ENCODE measurements at places on chromosomes 2 and 18. TPM values are rescaled to one million over a fixed set of nuclear protein-coding genes. Genes with fewer than 3 reads are reported as not detected.

The SCN2A gene
- 0.05 TPM for total RNA-seq

The CDK5R2 gene
- total RNA-seq = not detected

The ACVR1C gene
- 0.19 TPM for total RNA-seq

The TMEM178A gene
- 0.56 TPM for total RNA-seq

The HOXD12 gene
- total RNA-seq = not detected

The CAPN14 gene
- 0.08 TPM for total RNA-seq

- no peak for DNase-seq
These were observed 726.4 kb upstream of the CDH2 start for GRCh38 chr18:28903306-28903705.

DNA sequence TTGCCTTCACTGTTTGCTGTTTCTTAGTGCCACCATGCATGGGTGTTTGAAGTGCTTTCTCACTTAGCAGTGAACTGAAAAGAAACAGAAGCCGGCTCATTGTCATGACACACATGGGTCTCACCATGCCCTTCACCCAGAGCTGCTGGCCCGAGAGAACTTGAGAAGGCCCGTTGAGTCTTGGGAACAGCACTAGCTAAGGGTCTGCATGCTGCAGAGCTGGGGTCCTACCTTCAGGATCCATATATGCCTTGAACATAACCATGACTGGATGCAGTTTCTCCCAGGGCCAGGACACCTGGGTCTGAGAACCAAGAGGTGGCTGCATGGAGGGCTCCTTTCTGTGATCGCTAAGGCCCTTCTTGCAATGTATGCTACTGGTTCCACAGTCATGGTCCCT is 245.5 kb upstream of the HS6ST1 start:
- DNase-seq = no peak

DNA sequence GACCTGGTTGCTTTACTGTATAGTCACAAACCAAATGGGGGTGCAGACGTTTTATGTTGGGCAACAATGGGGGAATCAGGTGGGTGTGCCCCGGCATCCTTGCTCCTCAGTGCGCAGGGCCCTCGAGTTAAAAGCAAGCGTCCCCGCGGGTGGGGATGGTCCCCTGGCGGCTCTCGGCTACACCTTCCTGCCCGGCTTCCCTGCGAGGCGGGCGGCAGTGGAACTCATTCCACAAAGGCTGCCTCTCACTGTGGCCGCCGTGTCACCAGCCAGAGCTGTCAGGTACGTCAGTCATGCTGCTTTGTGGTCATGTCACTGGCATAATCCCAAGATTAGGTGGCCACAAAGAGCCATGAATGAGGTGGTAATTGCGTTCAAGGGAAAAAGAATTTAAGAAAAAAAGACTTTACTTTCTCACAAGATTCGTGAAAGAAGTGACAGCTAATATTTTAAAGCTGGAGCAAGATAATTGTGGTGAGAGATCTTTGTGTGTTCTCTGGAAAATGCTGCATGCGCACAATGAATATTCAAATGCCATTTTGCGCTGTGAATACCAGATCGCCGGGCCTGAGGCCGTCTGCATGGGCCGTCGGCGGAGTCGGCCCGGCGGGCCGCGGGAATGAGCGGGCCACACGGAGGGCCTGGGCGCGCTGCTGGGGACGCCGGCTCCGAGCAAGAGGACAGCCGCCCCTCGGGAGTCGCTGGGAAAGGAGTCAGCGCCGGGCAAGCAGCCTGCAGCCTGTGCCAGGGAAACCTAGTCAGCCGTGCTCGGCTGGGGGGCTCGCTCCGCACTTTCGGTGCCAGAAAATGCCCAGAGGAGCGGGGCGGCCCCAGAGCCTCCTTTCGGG is 82.3 kb upstream of the LDLRAD4 start:
- DNase-seq = no peak

DNA sequence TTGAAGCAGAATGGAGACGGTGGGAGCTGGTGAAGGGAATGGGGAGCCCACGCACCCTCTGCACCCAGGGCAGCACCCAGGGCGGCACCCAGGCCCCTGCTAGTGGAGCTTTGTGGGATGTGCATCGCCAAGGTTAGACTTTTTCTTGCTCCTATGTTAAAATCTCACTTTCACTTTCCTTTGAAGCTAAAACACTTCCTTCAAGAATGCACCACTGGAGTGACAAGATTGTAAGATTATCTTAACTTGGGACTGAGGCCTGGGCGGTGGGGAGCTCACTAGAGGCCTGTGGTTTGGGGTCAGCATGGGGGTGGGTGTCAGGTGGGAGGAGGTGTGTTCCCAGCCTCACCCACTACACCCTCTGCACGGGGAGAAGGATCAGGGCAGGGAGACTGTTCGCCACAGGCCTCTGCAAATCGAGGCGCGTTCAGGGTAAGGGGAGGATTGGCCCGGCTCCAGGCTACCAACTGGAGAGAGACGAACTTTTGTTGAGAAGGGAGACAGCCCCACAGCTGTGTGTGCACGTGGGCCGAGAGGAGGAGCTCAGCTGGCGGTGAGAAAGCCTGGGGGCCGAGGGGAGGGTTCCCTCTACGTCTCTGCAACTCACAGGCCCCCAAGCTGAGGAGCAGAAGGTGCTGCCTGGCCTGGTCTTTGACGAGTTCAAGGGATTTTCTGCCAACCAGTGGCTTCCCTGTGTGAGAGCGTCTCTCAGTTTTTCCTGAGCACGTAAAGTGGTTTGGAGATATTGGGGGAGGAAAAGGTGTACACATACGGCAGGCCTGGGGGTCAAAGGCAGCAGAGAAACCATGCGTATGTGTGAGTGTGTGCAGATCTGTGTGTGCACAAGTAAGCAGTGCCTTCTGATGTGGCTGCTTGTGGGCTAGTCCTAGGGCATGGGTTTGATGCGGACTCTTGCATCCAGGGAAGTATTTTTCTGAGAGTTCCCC is 147.7 kb downstream of the KLHL29 start:
- DNase-seq = no peak

GRCh38 chr2:16000642-16001041 is 60.3 kb downstream of the MYCN start:
- DNase-seq = no peak

- no peak for DNase-seq
These were observed 508.9 kb upstream of the MYT1L start for GRCh38 chr2:2839782-2840531.

GRCh38 chr2:171512014-171512413 is 10.3 kb upstream of the CYBRD1 start:
- DNase-seq = no peak

DNA sequence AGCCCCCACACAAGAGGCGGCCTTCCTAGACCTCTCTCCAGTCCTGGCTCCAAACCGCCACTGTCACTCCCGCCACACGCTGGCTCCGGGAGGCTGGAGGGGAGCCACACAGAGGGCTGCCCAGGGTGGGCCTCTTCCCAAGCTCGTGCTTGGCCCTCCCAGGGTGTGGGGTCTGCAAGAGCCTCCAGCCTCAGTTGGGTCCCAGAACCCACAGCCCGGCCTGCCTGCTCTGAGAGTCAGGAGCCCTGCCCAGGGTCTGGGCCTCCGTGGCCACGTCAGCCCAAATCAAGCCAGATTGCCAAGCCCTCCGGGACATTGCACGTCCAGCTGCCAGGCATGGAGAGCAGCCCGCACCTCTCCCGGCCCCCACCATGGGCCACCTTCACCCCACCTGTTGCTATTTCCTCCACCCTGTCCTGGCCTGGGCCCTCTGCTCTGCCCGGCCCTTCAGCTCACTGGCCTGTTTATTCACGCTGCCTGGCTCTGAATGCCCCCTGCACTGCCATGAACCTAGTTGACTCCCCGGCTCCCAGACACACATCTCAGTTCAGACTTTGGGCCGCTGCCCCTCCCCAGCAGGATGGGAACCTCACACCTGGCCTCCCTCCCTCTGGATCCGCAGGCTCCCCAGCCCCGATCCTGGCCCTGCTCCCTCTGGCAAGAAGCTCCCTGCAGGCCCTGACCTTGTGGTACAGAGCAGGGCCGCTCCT is 61.0 kb downstream of the BIN1 start:
- DNase-seq = no peak

DNA sequence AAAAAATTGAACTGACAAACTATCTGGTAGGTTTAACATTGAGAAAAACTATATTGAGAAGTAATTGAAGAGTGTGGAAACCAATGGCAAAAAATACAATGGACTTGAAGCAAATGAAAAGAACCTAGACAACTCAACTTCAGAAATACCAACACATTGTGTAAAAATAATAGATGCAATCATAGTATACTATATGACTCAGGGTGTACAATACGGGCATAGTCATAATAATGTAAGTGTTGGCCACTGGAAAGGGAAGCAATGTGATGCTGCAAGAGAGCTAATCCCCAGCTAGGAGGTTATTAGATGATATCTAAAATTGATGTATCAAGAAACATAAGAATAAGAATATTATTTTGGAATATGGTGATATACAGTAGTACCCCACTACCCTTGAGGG is 45.3 kb downstream of the SMAD7 start:
- no peak for DNase-seq

DNA sequence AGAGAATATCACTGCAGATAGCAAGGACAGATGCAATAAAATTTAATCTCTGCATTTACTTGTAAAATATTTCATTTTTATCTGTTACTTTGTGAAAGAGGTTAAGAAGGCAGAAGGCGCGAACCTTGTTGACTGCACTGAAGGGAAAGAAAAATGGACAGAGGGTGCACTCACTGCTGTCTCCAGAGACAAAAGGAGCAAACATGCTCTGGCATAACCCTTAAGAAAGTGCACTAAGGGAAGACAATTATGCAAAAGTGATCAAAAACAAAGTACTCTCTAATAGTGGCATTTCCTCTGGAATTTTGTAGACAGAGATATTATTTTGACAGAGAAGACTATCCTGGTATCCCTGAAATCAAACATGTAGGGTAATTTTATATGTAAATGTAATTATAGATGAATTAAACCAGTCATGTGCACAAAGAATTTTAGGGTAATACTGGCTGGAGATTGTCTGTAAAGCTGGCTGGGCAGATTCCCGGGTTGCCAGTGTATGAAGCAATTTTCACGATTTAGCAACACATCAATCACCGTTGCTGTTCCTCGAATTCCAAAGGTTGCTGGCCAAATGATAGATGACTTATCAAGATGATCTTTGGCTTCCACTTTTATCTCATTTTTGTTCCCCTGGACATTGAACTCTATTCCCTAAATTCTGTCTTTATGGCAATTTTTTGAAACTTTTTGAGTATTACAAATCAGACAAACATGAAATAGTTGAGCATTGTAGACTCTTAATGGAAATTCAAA is 1176.9 kb downstream of the SUCLG1 start:
- no peak for DNase-seq

DNA sequence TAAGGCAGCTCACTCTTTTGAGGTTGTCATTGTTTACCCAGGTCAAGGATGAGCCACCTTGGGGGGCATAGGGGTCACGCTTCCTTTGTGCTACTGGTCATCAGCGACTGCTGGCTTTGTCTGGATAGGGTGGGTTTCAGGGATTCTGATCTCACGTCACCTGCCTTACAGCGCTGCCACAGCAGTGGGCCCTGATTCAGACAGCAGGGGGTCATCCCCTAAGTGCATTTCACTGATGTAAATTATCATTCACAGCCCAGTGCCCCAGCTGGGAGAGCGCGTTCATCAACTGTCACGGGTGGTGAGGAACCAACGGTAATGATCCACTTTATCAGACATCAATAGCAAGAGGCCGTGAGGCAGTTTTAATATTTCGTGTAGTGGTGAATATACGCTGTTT is 291.2 kb downstream of the NEDD4L start:
- DNase-seq = no peak

DNA sequence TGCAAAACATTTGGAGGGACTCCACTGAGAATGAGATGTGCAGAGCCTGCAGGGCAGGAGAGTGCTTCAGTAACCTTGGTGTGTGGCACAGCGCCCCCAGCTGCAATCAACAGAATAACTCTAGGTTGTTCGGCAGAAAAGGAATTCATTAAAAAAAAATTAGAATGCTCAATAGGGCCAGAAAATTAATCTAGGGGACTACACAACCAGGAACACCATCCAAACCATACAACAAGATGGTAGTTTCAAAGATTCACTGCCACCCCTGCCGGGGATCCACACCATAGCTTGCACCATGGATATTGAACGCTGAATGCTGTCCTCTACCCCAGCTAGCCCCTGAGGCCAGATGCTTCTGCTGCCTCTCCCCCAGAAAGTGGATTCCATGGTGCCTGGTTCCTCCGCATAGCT is 50.1 kb downstream of the THUMPD2 start:
- no peak for DNase-seq

GRCh38 chr2:178238154-178238521 is 43.8 kb downstream of the OSBPL6 start:
- DNase-seq = no peak

DNA sequence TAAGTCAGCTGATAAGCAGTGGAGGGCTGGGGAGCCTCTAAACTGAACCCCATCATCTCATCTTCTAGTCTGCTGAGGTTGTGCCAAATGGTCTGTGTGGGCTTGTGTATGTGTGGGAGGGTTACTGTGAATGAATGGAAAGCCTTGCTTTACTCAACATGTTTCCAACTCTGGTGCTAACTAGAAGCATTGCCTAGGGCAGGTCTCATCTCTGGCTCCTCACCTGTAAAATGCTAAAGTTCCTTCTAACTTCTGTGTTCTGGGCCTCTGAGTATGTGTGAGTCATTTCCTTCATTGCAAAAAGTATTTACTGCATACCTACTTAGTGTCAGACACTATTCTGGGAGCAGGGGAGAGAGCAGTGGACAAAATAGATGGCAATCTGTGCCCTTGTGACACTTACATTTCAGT is 1.3 kb downstream of the LIPG start:
- DNase-seq = no peak

- peak; percentile 12 for DNase-seq
These were observed 15.0 kb upstream of the INO80C start for GRCh38 chr18:35512761-35513160.

DNA sequence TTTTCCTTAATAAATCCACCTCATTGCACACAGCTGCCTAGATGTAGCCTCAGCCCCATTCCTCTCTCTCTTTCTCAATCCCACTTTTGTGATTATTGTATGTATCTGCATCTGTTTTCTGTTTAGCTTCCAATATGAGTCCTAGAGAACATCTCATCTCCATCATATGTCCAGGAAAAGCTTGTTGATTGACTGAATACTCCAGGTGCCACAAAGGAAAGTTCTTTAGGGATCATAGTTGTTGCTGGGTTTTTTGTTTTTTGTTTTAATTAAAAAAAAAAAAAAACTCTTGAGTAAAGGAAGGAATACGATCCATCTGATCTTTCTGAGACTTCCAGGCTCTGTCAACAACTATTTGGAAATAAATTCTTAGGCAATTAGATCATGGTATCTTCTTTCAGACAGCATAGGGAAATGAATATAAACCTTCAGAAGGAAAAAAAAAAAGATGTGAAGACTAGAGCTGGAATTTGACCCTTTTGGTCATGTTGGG is 42.5 kb downstream of the KIAA2012 start:
- DNase-seq = no peak

GRCh38 chr2:59888015-59888414 is 665.4 kb downstream of the BCL11A start:
- DNase-seq = no peak

- no peak for DNase-seq
These were observed 47.9 kb upstream of the RAB12 start for GRCh38 chr18:8561123-8561910.

DNA sequence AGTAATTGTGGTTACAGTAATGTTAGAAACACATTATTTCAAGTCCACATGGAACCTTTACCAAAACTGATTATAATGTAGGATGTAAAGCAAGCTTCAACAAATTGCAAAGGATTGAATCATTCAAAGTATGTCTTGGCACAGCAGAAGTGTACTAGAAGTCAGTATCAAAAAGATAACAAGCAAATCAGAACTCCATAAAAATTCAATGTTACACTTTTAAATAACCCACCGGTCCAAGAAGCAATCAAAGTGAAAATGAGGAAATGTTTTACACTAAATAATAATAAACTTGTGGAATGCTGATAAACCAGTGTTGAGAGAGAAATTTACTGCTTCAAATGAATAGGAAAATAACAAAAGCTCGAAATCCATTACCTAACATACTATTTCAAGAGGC is 47.7 kb downstream of the TTC21B start:
- DNase-seq = no peak

All from liver (tissue), 10 donors.